Right cardiac atrium (tissue), 5 donors: ENCODE measurements at places on chromosomes 6 and 20.

- no peak for DNase-seq
These were observed 57.2 kb upstream of the MAFB start for GRCh38 chr20:40746251-40746650.

DNA sequence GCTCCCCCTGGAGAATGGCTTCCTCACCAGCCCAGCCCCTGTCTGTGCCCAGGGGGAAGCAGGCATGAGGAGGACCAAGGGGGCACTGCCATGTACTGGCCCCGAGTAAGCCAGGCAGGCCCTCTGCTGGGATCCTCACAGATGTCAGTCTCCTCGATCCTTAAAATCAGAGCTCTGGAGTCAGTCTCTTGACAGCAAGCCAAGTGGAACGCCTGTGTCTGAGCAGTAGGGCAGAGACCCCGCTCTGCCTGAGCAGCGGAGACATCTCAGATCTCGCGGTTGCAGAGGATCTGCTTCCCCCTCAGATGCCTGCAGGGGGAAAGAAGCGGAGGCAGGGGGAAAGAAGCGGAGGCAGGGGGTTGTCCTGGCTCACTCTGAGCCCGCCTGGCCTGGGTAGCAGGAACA, 92.6 kb downstream of the SNX5 start:
- no peak for DNase-seq

GRCh38 chr6:114650891-114651290, 308.1 kb upstream of the HS3ST5 start:
- DNase-seq: no peak

DNA sequence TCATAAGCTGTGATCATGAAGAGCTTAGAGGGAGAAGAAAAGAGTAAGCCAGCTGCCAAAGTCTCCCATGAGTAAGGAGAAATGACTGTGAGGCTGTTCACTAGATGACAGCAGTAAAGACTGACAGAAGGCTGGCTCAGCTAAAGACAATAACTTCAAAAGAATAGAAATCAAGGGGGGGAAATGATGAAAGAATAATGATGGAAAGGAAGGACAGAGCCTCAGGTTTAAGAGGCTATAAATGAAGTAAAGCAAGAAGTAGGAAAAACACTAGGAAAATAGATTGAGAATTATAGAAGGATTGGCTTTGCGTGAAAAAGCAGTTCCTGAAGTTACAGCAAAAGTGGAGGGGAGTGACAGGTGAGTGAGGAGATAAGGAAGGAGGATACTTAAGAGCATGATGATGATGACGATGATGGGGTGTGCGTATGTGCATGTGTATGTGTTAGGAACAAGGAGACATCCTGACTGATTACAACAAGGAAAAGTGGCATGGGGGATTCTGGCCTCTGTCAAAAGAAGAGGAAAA, 48.2 kb downstream of the HBS1L start:
- DNase-seq: no peak

DNA sequence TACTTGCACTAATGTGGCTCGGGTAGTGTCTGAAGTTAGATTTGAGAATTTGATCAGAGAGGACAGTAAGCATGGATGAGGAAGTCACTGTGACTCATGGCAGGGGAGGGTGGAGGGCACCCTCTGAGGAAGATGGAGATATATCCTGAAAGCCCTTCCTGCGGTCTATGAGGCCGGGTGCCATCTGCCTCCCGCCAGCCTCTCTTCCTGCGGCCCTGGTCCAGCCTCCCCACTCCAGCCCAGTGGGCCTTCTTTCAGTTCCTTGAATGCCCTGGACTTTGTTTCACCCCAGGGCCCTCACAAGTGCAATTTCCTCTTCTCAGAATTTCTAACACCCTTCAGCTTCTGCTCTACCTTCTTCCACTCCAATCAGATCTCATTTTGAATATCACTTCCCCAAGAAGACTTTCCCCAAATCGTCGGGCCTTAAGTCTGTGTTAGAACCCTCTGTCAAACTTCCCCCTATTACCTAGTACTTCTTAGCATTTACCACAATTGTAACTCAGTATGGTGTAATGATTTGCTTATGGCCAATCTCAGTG, 20.2 kb upstream of the TNFAIP3 start:
- peak; percentile 80 for DNase-seq

GRCh38 chr20:33234050-33234449, 1.7 kb upstream of the BPIFA1 start:
- no peak for DNase-seq

GRCh38 chr6:159777240-159777904, 12.0 kb downstream of the TCP1 start:
- DNase-seq: no peak

DNA sequence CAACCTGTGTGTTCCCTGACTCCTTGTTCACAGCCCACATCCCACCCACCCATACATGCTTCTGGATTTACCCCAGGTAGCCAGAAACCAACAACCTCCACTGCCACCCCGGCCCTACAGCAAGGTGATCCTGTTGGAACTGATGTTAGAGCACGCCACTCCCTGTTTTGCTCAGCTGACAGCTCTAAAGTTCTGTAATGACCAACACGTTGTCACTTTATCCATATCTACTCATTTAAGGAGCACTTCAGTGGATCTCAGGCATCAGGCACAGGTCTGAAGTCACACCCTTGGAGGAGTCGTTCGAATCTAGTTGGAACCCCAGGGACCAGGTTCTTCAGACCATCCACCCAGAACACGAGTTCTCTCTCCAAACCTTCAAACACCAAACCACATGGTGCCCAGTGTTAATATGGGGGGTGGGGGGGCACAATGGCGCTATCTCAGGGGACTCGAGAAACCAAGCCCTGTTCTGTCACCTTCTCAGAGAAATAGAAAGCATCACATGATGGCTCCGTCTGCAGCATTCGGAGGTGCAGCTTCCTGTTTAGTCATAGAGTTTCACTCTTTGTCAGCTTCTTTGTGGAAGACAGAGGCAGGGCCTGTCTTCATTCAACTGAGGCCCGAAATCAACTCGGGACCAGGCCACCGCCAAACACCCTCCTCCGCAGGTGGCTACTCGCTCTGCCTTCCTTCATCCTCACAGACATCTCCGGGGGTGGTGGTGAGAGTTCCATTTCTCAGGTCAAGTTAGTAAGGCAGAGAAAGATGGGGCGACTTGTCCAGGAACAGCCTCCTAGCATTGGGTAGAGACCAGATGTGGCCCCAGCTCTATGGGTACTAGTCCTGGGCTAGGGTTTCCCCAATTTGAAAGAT, 142.2 kb downstream of the NFATC2 start:
- no peak for DNase-seq

- no peak for DNase-seq
These were observed 30.1 kb upstream of the MBOAT1 start for GRCh38 chr6:20242397-20242796.

DNA sequence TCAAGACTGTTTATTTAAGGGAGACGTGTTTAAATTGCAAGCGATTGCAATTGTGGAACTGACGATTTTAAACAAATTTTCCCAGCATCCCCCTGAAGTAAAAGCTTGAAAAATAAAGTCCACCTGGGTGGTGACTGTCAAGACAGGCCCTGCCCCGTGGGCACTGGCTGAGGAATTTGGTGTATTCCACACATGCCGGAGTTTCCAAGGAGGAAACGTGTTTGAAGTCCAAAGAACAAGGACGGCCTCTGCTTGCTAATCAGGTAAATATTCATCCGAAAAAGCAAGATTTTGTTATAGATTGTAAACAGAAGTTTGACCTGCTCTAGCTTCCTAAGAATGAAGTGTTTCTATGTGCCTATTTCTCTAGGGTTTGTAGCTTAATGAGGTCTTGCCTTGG, 505.1 kb downstream of the QKI start:
- no peak for DNase-seq

GRCh38 chr20:6439737-6440442, 317.1 kb upstream of the FERMT1 start:
- no peak for DNase-seq

- DNase-seq: no peak
These were observed 11.6 kb upstream of the CD164 start for GRCh38 chr6:109393886-109394281.

- no peak for DNase-seq
These were observed 3.6 kb downstream of the ESR1 start for GRCh38 chr6:151811081-151811480.
